Stimulated activated CD4-positive, alpha-beta T cell treated with anti-CD3 and anti-CD28 coated beads, Interleukin-2, amount 100 ng/mL, for 4 hours (primary cell): ENCODE measurements at places on chromosomes 3 and 15.

- no peak for DNase-seq
Measured at GRCh38 chr15:39459548-39459947, 121.3 kb upstream of the THBS1 start.

- DNase-seq: no peak
Measured at GRCh38 chr3:112304611-112305010, 10.6 kb upstream of the SLC9C1 start.

DNA sequence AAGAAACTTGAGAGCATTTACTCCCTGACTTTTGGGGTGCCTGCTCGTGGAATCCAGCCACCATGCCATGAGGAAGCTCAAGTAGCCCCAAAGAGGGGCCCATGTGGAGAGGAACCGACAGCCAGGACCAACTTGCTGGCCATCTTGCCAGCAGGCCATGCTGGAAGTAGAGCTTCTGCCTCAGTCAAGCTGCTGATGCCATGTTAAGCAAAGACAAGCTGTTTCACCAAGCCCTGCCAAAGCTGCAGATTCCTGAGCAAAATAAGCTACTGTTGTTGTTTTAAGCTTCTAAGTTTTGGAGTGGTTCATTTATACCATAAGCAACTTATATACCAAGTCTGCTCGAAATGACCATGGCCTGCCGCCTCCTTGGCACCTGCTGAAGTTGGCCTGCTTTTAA, 14.1 kb downstream of the RFTN1 start:
- DNase-seq: no peak

DNA sequence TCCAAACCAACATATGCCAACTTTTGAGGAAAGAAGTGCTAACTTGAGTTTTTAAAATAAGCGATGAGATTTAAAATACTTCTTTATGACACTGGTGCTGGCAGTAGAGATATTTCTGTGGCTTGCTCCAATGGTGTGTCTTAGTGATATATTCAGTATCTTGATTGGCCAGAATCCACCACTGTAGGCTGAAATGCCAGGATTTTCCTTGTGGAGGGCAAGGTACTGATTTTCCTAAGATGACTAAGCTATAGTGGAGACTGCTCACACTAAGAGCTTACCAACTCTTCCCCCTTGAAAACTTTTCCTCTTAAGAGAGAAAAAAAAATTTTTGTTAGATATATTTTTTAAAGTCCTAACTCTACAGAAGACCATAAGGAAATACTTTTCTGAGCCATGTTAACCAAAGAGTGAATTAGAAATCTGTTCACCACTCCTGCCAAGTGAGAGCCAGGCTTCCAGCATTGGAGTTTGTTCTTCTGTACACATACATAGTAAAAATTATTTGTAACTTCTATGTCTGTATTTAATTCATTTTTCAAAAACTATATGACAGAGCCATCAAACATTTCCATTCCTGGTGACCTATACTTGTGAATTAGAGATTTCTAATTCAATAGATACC, 109.1 kb downstream of the PPP2R3A start:
- DNase-seq: no peak

GRCh38 chr3:42975456-42975855, 3.7 kb upstream of the GASK1A start:
- DNase-seq: no peak

DNA sequence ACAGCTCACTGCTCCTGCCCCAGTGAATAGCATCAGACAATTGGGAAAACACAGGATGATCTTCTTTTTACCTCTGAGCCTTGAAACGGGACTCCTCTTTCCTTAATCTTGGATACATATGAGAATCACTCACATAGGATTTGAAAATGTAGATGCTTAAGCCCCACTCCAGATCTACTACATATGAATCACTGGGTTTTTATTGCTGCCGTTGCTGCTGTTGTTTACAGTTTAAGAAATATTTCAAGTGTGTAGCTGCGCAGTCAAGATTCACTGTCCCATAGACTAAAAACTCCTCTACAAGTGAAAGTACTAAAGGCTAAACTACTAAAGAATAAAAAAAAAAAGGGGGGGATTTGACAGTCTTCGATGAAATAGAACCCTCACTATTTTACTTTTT, 765.9 kb downstream of the NTRK3 start:
- DNase-seq: no peak

GRCh38 chr3:171690281-171690680, 120.0 kb downstream of the PLD1 start:
- DNase-seq: no peak

GRCh38 chr3:106068795-106069194, 200.0 kb upstream of the CBLB start:
- DNase-seq: no peak

GRCh38 chr15:42156243-42156922, at the start of gene PLA2G4F:
Gene PLA2G4F (minus strand): TSS chr15:42156636. CDS start chr15:42156549, 87 bp downstream.
- no peak for DNase-seq

DNA sequence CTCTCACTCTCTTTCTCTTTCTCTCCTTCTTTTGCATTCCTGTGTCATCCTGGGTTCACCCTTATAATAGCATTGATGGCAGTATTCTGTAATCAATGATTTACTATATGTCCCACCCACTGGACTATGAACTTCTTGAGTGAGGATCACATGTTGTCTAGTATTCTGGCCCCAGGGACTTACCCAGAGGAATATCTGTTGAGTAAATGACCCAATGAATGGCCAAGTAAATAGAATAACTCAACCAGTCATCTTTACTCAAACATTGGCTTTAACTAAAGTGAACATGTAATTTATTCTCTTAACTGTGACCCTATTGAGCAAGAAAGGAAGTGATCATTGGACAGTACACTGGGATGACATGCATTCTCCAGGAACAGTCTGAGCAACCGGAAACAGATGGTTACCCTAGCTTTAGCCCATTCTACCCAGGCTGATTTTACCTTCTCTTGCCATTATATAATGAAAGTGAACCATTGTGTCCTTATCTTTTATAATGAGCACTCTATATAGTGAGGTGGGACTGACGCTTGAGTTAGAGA, 94.5 kb upstream of the SOX14 start:
- no peak for DNase-seq

- DNase-seq: no peak
Measured at GRCh38 chr3:174931473-174932353, 72.6 kb downstream of the NAALADL2 start.

- no peak for DNase-seq
Measured at GRCh38 chr15:99708563-99708962, 24.7 kb downstream of the LYSMD4 start.

GRCh38 chr3:121855555-121855954, 20.5 kb downstream of the EAF2 start:
- DNase-seq: no peak

- DNase-seq: no peak
Measured at GRCh38 chr3:113533534-113533892, 1.2 kb downstream of the SIDT1 start.

DNA sequence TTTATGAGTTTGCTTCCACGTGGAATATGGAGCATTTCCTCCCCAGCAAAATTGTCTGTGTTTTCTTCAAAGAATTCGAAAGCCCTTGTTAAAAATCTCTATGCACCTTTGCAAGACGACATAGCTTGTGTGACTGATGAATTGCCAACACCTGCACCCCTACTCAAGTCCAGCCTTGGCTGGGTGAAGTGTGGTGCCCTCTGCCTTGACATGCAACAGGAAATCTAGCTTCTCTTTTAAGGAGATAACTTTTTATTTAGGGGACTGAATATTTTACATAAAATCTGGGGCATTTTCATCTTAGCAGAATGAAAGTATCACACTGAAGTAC, 647 bp downstream of the HMG20A start:
- no peak for DNase-seq

DNA sequence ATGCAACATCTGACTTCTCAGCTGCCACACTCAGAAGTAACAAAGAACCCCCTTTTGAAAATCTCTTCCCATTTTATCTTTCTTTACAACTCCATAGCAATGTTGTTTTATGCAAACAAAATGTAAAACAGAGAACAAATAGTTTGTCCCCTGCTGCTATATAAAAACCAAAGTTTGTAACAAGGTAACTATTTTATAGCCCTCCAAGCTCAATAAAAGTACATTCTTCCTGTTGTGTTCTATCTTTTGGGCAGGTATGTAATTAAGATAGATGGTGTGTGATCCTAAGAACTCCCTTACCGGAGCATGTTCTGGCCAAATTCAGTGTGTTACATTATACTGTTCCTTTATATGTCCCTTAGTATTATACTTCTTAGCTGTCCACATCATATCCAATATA, 12.6 kb upstream of the CGNL1 start:
- DNase-seq: no peak

DNA sequence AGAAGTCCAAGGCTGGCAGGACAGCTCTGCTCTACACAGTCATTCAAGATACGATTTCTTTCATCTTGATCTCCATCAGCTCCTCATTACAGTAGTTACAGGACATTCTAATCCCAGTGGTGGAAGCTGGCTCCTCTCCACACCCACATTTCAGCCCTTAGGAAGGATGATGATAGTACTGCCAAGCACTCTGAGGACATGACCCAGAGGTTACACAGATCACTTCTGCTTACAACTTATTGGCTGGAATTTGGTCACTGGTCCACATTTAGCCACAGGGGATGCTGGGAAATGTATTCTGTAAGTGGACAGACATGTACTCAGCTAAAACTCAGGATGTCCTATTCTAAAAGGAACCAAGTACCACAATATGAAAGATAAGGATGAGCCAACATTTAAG, 77.1 kb downstream of the IQCH start:
- DNase-seq: no peak

DNA sequence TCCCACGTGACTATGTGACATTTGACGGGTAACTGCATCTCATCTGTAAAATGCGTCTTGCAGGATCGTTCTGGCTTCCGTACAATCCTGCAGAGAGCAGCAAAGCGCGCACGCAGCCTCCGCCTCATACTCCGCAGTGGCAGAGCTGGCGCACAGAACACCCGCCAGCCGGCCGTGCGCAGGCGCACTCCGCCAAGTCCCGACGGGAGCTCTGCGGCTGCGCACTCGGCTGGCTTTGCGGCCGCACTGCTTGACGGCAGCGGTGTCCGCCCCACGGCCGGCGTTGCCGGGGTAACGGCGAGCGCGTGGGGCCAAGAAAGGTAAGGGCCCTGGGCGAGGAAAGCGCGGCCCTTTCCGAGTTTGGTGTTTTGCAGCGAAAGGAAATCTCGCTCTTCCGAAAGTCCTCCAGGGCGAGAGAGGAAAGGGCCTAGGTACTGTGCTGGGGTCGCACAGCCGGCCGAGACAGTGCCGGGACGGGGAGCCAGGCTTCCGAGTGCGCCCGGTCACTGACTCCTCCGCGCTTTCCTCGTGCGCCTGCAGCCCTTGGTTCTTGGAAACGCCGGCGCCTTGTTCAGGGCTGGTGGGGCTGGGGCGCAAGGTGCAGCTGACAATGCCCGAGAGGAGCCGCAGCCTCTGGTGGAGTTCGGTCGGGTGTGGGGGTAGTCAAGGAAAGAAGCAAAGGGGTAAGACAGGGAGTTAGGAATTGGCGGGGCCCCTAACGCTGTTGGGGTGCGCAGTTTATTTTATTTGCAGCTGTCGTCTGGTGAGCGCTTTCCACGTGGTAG, at the start of gene TSEN2:
TSEN2 (plus strand) TSS at position 283 of the 785 bp plus-strand sequence. CDS start 5,321 bp downstream, outside the sequence.
- peak; percentile 92 for DNase-seq

GRCh38 chr3:94064243-94064860, 1.5 kb downstream of the NSUN3 start:
- no peak for DNase-seq

DNA sequence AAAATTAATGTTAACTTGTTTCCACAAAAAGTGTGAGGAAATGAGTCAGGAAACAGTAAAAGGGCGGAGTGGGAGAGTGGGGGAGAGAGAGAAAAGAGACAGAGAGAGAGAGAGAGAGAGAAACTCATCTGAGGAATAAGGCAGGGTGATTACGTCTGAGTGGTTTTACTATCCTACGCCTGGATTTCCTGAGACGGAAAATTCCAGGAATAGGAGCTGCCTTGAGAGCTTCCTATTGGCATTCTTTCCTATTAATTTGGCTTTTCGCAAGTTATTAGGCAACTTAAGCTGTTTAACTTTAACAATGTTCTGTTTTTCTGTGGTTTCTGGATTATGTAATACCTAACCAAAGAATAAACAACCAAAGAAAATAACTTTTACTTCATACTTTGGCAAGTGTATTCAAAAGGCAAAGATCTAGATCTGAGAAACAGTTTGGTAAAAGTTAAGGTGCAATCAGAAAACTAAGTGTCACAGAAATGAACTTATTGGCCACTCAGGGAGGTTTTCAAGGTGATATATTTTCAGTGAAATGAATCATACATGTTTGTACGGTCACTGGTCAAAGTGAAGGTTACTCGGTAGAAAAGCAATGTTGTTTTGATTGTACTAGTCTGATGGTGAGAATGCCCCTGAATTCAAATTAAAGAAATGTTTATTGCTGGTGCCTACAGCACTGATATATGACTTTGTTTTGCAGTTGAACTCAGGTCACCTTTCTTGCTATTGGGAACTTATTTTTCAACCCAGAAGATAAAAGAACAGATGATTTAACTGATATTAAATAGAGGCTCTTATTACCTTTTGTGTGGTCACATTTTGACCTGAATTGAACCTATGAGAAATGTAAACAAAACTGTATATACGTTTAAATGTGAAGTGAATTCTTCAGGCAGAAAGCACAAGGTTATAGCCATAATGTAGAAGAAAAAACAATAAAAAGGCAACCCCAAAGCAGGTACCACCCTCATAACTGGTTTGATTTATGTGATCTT, 39.9 kb upstream of the TNFSF10 start:
- peak; percentile 18 for DNase-seq

- DNase-seq: no peak
Measured at GRCh38 chr3:50302095-50303012, 1.0 kb downstream of the HYAL1 start.

DNA sequence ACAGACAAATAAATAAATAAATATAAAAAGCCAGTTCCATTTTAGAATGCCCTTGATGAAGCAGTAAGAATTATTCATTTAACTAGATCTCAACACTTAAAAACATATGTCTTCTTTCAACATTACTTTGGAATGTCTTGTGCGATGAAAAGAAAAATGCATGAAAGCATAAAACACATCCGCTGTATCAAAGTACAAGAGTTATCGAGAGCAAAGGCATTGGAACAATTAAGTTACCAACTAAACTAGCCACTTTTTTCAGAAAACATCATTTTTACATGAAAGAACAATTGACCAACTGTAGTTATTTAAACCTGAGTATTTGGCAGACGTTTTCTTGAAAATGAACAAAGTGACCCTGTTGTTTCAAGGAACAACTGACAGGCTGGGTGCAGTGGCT, 27.5 kb upstream of the ACAN start:
- DNase-seq: no peak

GRCh38 chr15:75733761-75734651, 21.4 kb upstream of the CSPG4 start:
- DNase-seq: no peak

DNA sequence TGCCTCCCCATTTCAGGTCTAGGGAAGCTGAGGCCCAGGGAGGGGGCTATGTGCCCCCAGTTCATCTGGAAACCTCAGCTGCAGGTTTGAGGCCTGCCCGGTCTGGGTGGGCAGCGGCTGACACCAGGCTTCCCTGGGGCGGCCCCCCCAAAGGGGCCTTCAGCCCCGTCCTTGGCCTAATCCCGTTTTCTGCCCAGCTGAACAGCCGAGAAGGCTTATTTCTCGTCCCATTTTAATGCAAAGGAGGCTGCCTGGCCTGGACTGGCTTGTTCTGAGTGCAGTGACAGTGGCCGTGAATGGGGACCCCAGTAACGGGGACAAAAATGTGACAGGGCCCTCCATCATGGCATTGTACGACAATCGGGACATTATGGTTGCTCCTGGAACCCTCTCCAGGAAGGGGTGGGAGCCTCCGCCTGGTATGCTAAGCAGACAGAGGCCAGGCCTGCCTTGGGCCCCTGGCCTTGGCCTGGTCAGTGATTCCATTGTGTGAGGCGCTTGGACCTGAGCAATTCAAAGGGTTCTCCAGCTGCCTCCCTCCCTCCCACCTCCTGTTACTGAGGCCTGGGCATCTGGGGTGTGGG, 93.9 kb downstream of the WNT7A start:
- no peak for DNase-seq
